ENCODE measurements at places on chromosomes 5 and 9.

DNA sequence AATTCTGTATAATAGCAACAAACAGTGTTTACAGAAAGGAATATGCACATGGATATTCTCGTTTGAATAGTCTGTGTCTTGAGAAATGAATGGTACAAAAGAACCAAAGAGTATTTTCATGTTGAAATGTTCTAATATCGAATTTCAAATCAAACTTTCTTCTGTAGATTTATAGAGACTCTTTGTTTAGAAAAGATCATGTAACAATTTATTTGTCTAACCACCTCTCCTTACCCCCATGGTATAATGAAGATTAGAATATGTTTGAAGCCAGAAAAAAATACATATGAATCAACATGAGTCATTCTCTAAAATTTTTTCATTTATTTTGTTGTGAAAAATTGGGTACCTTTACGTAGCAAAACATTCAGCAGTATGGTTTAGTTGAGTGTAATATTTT lies 285.6 kb downstream of the PRR16 start:
- no peak for DNase-seq

DNA sequence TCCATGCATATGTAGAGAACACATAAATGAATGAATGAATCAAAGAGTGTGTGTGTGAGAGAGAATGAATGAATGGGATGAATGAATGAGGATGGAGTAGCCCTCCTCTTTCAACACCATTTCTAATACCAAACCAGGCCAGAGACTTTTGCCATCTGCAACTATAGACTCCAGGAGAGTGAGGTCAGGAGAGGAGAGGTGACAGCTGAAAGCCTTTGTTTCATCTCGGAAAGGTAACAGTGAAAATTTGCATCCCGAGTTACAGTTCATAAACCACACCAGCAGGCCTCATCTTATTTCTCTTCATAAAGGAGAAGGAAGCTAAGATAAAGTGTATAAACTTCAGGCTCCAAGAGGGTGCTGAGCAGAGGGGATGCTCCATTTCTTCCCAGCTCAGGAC lies 255.3 kb upstream of the KLF4 start:
- no peak for DNase-seq

DNA sequence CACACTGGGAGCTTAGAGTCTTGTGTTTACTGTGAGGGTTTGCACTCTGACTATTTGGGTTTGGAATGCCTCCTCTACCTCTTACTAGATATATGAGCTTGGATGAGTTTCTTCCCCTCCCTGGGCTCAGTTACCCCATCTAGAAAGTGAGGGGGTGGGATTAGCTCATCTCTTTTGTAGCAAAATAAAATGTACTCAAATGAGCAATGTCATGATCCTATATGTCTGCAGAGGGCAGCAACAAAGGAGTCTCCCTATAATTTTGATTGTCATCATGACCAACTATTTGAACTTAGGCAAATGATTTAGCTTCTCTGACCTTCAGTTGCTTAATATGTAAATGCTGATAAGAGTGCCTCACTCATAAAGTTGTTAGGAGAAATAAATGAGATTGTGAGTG lies 109.0 kb downstream of the DPYSL3 start:
- DNase-seq: no peak

GRCh38 chr5:9932770-9933169 lies 302.6 kb upstream of the TAS2R1 start:
- DNase-seq: no peak

DNA sequence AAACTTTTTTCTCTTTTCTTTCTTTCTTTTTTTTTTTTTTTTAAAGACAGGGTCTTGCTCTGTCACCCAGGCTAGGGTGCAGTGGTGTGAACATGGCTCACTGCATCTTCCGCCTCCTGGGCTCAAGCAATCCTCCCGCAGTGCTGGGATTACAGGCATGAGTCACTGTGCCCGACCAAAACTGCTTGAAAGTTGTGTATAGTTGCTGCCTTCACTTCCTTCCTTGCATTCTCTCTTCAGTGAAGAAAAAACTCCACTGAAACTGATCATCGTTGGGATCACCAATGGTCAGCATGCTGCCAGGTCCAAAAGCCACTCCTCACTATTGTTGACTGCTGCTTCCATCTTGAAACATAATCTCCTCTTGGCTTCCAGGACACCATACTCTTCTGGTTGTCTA lies 66.6 kb upstream of the CTNNA1 start:
- DNase-seq: no peak

DNA sequence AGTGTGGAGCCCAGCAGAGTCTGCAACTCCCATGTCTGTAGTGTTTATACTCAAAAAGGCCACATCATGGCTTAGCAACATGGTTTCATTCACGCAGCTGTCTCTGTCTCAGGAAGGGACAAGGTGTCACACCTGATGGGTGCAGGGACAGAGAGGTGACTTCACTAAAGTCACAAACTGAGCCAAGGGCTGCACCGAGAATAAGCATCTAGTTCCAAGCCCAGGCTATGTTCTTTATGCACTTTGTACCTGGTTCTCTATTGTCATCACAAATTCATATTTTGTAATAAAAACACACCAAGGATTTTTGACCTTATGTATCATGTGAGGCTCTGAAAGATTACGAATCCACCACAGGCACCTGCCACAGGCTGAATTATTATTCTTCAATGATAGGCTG lies 64.9 kb upstream of the STK32A start:
- no peak for DNase-seq

GRCh38 chr5:179930788-179931473 lies 23.2 kb upstream of the TBC1D9B start:
- no peak for DNase-seq

DNA sequence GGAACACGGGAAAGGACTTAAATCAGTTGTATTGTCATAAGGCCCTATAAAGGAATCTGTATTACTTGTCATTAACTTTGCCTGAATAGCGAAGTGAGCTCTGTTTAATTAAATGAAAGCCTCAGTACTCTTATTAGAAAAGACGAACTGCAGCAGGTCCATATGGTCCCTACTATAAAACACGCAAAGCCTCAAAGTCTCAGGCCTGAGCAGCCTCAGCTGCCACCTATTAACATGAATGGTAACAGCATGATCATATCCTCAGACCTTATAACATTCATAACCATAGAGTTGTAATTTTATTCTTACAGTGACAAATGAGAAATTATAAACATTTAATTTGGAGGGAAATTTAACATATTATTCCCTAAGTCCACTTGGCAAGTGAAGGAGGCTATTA lies 1113.7 kb upstream of the WWC1 start:
- DNase-seq: no peak

DNA sequence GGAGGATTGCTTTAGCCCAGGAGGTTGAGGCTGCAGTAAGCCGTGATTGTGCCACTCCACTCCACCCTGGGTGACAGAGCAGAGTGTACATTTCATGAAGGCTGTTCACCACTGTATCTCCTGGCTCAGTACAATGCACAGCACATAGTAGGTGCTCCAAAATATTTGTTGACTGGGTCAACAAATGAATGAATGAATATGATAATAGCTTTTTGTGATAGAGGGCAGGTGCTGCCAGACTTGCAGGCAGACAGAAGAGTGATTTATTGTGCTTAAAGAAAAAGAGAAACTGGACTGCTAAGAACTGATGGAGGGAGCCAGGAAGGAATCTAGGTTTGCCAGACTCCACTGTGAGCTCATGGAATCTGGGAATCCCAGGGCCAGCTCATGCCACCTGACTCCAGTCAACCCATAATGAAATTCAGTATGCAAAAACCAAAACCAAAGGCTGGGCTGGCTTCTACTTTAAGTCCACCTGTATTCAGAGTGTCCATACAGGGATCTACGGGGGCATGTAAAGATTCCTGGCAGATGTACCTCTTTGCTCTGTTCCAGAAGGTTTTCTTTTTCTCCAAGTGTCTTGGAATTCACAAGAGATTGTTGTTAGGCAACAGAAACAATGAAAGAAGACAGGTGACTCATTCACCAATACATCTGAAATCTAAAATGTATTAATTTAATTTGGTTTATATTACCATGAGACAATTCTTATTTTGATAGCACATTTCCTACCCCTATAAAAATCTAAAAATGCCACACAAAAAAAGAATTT lies 15.5 kb upstream of the CTNNA1 start:
- DNase-seq: no peak

DNA sequence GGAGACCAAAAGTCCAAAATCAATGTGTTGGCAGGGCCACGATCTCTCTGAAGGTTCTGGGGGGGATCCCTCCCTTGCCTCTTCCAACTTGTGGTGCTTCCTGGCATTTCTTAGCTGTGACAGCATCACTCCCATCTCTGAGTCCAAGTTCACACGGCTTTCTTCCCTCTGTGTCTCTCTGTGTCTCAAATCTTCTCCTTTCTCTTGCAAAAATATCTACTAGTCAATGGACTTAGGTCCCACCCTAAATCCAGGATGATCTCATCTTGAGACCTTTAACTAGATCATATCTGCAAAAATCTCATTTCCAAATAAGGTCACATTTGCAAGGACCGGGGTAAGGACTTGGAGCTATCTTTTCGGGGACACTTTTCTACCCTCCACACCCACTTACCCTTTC lies 186.1 kb downstream of the HSD17B3 start:
- no peak for DNase-seq

GRCh38 chr9:36897478-36897877 lies 136.6 kb downstream of the PAX5 start:
- no peak for DNase-seq

- no peak for DNase-seq
These were observed 677.0 kb upstream of the WWC1 start for GRCh38 chr5:167614294-167615021.

GRCh38 chr5:171226096-171226754 lies 82.8 kb upstream of the TLX3 start:
- DNase-seq: no peak

- no peak for DNase-seq
These were observed 723.8 kb upstream of the EDIL3 start for GRCh38 chr5:85108471-85108870.

DNA sequence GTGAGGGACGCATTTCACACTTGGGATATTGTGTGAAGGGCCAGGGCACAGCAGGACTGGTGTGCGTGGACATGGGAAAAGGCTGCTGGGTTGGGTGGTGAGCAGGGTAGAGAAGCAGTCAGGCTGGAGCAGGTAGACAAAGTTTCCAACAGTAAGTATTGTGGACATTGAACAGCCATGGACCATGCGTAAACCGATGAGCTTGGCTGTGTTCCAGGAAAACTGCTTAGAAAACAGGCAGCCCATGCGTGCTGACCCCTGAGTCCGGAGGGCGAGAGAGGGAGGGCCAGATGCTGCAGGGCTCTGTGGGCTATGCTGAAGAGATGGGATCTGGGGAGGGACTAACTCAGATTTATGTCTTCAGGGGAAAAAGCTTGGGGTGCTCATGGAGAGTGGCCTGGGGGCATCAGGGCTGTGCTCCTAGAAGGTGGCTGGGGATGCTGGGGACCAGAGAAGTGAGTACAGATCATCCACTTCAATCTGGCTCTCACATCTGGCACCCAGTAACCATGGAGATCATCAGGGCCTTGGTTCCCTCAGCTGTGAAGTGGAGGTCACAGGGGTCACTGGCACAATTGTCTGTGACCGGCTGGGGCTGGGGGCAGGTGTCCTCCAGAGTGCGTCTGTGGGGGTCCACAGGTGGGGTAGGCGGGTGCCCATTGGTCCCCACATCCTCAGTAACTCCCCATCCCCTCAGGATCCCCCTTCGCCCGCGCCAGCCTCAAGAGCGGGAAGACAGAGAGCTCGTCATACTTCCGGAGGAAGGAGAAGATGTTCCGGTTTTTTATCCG lies 93.3 kb downstream of the CACNA1B start:
- no peak for DNase-seq

DNA sequence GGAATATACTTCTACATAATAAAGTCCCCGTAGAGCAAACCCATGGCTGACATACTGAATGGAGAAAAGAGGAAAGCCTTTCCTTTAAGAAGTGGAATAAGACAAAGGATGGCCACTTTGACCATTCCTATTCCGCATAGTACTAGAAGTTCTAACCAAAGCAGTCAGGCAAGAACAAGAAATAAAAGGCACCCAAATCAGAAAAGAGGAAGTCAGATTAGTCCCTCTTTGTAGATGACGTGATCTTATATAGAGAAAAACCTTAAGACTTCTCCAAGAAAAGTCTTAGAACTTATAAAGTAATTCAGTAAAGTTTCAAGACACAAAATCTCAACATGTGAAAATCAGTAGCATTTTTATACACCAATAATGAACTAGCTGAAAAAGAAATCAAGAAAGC lies 133.9 kb downstream of the GIN1 start:
- no peak for DNase-seq

DNA sequence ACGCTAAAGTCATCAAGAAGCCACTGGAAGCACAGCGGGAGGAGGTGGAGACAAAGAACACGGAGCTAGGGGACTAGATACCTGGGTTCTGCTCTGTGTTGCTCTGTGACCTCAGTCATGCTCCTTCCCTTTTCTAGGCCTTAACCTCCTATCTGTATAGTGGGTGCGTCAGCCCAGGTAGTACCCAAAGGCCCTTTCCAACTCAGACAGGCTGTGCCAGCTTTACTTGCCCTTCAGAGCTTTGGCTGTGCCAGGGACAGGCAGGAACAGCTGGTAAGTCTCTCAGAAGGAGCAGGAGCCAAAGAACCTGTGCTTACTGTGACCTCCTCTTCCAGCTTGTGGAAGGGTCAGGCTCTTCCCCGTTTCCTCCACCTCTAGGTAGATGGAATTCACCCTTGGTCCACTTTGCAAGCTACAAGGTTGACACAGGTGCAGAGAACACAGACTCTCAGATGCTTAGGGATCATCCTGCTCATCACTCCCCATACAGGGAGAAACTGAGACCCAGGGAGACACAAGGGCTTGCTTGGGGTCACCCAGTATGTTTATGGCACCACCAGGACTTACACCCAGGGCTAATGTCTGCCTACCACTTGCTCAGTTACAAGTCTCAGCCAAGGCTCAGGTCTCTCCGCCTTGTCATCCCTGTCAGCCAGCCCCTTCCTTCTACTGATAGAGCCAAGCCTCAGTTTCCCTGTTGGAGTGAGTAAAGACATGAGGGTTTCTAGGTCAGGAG lies 1.7 kb downstream of the CCDC69 start:
- no peak for DNase-seq

- peak; percentile 19 for DNase-seq
These were observed 676.5 kb downstream of the DMRTA1 start for GRCh38 chr9:23123048-23123632.

GRCh38 chr9:120713257-120714087 lies 798 bp downstream of the MEGF9 start:
- DNase-seq: peak; percentile 48

DNA sequence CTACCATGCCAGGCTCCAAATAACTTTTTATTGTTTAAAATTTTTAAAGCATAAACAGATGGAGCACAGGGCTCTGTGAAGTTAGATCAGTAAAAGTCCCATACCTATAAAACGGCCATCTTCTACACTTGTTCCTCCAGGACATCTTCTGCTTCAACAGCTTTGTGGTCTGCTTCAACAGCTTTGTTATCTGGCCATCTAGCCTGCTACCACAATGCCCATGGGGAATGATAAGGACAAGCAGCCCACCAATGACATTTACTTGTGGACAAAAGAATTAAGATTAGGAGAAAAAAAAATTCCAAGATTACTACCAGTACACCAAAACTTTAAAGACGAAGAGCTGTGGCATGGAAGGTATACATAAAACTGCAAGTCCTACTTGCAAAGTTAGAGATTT lies 2.2 kb upstream of the VPS13A start:
- no peak for DNase-seq

GRCh38 chr5:66416698-66417097 lies 179.5 kb upstream of the MAST4 start:
- DNase-seq: no peak

- DNase-seq: no peak
These were observed 16.6 kb upstream of the GRHPR start for GRCh38 chr9:37405764-37406380.

All from NCI-H2171 treated with DMSO at 0.1 percent for 48 hours (cell line).